Endothelial cell (in vitro differentiated cells): ENCODE measurements at places on chromosomes 3 and 15. TPM values are rescaled to one million over a fixed set of nuclear protein-coding genes. Genes with fewer than 3 reads are reported as not detected.

The LDHAL6B gene
- total RNA-seq = not detected

The XXYLT1 gene
- total RNA-seq = 25.0 TPM

The GHSR gene
- not detected for total RNA-seq

The TGM5 gene
- not detected for total RNA-seq

The FAM81A gene
- total RNA-seq = 0.23 TPM

DNA sequence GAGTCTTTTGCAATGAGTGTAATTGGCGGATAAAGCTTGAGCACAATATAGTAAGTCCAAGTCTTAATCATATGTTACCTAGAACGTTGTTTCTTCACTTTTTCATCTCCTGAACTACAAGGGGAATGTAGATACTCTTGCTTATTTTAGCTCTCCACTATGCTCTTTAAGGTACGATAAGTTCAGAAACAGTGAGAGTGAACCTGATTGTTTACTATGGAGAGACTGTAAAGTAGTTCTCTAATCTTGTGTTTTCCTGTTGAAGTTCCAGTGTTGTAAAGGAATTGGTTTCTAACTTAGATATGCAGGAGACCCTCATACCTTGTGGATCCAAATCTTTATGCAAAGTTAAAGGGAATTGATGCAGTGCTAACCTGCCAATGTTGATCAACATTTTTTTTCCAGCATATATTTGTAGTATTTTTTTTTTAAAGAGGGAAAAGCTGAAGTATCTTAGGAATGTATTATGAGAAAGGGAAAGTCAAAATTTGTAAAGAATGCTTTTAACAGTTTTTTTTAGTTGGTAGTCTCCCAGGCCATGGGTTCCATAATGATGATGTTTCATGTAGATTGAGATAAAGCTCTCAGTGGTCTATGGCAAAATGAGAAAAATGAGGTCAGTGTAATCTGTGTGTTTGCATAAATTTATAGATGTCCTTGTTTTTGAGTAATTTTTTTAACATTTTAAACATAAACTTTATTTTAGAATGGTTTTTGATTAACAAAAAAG, 14.9 kb downstream of the ATP11B start:
- no peak overlapping the region for H3K4me3 ChIP-seq
- no peaks in the 10 kb centered on the region for H3K27me3 ChIP-seq
- peaks cover 9% of the 10 kb centered on the region for H3K4me1 ChIP-seq
- H3K36me3 ChIP-seq = no peaks in the 10 kb centered on the region
- no peak overlapping the region for H3K27ac ChIP-seq

DNA sequence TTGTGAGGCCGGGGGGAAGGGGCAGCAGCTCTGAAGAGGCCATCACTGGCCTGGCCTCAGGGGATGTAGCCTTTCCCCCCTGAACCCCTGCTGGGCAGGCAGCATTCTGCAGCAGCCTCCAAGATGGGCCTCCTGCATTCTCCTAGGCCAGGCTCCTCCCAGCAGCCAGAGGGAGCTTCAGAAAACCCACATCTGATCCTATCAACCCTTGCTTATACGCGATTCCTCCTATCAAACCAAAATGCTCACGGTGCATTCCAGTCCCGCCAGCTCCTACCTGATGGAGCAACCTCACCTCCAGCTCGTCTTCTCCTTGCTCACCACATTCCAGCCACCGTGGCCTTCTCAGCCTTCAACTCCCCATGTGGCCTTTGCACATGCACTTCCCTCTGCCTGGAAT, 85.7 kb downstream of the MEGF11 start:
- H3K4me1 ChIP-seq = peaks cover 8% of the 10 kb centered on the region
- peaks cover 8% of the 10 kb centered on the region for H3K27me3 ChIP-seq
- H3K36me3 ChIP-seq = no peaks in the 10 kb centered on the region
- H3K4me3 ChIP-seq = no peak overlapping the region
- no peak for DNase-seq

DNA sequence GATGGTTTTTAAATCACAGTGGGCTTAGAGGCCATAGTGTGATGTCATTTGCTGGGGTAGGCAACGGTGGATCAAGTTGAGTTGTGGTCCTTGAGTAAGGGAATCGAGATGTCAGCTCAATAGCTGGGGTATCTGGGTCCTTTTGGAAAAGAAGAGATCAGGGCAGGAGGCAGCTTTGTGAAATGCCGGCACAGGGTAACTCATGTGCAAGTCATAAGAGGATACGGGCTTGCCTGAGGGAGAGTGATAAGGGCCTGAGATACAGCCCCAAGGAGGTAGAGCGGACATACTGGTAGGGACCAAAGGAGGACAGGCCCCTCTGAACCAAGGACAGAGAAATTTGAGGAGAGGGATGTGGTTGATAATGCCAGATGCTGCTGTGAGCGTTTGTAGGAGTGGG, 4.2 kb upstream of the FAM131A start:
- H3K27ac ChIP-seq = peak overlapping the region; percentile 96
- H3K36me3 ChIP-seq = peaks cover 64% of the 10 kb centered on the region
- peak overlapping the region; percentile 63 for H3K4me3 ChIP-seq
- DNase-seq = no peak
- H3K4me1 ChIP-seq = peaks cover 65% of the 10 kb centered on the region
- peaks cover 38% of the 10 kb centered on the region for H3K27me3 ChIP-seq

- H3K27ac ChIP-seq = no peak overlapping the region
- peaks cover 4% of the 10 kb centered on the region for H3K27me3 ChIP-seq
- H3K4me1 ChIP-seq = no peaks in the 10 kb centered on the region
These were observed 265.9 kb downstream of the EFHB start for GRCh38 chr3:19668163-19668562.

DNA sequence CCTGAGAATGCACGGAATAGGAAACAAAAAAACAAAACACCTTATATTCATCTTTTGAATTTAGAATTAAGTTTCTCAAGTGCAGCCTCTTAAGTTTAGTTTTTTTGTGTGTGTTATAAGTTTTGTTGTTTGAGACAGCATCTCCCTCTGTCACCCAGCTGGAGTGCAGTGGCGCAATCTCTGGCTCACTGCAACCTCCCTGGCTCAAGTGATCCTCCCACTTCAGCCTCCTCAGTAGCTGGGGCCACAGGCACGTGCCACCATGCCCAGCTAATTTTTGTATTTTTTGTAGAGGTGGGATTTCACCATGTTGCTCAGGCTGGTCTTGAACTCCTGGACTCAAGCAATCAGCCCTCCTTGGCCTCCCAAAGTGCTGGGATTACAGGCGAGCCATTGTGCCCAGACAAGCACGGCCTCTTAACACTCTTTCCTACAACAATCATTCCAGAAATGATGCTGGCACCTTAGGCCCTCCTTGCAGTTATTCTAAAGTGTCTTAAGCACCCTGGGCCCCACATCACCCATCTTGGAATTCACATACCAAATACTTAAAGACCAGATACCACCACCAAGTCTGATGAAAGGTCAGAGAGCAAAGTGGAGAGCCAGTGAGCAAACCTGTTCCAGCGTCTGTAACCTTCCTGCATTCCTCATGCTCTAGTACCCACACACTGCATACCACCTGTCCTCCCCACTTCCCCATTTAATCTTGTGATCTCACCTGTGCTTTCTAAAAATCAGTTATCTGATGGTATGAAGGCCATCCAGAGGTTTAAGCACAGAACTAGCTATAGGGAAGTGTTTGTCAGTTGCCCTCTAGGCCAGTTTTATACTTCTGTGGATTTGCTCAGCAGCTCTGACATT, 6.9 kb upstream of the SPG11 start:
- DNase-seq = no peak
- H3K36me3 ChIP-seq = no peaks in the 10 kb centered on the region
- H3K4me3 ChIP-seq = no peak overlapping the region

DNA sequence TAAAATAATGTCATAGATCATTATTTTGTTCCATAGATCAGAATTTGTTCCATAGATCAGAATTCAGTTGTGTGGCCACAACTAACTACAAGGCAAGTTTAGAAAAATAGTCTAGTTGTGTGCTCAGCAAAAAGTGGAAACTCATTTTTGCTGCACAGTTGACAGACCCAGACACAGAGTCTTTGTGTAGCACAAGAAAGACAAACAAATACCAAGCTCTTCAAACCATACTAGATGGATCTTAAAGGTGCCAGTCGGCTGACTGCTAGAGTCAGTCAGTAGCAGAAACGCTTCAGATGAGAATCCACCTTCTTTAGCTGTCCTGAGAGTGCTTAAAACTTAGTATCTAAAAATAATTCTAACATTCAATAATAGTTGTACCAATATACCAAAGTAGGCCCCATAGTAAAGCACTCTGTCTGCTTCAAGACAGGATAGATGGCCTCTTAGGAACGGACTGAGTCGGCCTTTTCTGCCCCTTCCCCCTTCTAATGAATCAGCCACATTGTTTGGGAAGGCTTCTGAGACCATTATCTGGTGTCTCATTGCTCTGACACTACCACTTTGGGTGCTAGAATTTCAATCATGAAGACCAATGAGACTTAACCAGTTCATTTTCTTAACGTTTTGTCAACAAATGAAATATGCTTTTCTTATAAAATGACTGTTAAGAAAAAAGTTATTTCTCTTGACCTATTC, 27.7 kb upstream of the SLC4A7 start:
- no peak for DNase-seq
- no peak overlapping the region for H3K4me3 ChIP-seq
- H3K27me3 ChIP-seq = no peaks in the 10 kb centered on the region
- no peaks in the 10 kb centered on the region for H3K36me3 ChIP-seq

DNA sequence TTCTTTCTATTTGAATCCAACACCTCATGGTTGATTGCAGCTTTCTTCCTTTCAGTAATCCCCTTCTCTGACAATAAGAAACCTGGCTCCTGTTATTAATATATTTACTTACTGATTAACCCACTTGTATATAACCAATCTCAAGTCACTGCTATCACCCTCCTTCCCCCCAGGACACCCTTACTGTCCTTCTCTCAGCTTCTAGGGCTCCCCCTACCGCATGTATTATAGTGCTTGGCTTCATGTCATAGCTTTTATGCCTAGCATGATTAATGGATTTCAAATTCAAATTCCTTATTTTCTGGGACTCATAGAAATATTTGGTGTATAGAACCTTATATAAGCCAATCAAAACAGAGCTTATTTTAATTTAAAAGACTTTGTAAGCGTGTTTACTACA, 75.7 kb upstream of the BNIP2 start:
- no peak overlapping the region for H3K27ac ChIP-seq
- no peaks in the 10 kb centered on the region for H3K27me3 ChIP-seq
- H3K4me3 ChIP-seq = no peak overlapping the region
- H3K4me1 ChIP-seq = no peaks in the 10 kb centered on the region
- no peak for DNase-seq

GRCh38 chr3:3110749-3111361, 681 bp upstream of the IL5RA start:
- no peaks in the 10 kb centered on the region for H3K4me1 ChIP-seq
- H3K36me3 ChIP-seq = no peaks in the 10 kb centered on the region
- no peak overlapping the region for H3K27ac ChIP-seq
- no peak for DNase-seq

DNA sequence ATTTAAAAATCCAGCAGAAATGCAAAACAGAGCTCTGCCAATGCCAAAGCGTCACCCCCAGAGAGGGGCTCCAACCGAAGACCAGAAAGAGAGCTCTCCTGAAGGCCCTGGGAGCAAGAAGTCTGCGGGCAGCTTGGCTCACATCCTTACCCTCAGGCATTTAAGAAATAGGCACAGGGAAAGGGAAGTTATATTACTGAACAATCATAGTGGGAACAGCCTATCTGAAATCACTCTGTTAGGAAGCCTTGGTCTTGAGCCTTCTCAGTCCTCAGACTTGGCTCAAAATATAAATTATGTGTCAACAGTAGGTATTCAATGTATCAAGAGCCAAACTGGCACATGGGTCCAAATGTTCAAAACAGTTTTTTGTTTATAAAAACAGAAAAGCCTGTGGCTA, 10.3 kb upstream of the PPARG start:
- H3K4me1 ChIP-seq = no peaks in the 10 kb centered on the region
- no peaks in the 10 kb centered on the region for H3K36me3 ChIP-seq

DNA sequence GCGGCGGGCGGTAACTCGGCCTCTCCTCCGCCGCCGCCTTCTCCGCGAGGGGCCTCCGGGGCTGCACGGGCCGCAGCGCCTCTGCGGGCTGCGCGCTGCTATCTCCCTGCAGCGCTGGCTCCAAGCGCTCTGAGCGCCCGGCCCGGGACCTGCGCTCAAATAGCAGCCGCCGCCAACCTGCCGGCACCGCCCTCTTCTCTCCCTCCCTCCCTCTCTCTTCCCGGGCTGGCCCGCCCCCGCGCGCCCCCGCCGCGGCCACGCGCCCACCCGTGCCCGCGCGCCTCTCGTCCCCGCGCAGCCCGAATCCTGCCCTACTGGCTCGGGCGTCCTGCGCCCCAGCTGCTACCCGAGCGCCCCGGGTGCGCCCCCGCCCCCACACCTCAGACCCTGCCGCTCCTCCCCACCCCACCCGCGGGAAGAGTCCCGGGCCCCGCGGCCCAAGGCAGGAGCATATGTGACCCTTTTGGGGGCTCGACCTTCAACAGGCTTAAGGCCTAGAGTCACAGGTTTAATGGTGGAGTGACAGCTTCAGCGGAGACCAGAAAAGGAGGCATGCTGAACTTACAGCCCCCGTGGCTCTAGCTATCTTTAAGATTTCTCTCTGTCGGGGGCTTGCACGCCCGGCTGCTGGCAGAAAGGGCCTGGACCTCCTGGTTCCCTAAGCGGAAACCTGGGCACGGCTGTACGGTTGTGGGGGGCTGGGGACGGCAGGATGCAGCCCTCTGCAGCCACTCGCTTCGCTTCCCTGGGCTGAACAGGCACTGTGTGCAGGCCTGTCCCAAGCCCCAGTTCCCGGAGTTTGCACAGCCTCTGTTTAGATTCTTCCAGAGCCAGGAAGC, at the start of gene CACNA2D2:
CACNA2D2 (minus strand) TSS at position 131 of the 839 bp plus-strand sequence. CDS start 211 bp downstream, outside the sequence.
- DNase-seq = peak; percentile 62
- peaks cover 19% of the 10 kb centered on the region for H3K27me3 ChIP-seq
- peaks cover 5% of the 10 kb centered on the region for H3K4me1 ChIP-seq
- H3K27ac ChIP-seq = peak within 1 kb of the TSS; percentile 30
- peaks cover 4% of the 10 kb centered on the region for H3K36me3 ChIP-seq
- H3K4me3 ChIP-seq = peak within 1 kb of the TSS; percentile 53

GRCh38 chr15:31472636-31473384, 146.2 kb downstream of the KLF13 start:
- H3K27ac ChIP-seq = peak overlapping the region; percentile 62
- H3K4me3 ChIP-seq = no peak overlapping the region
- no peaks in the 10 kb centered on the region for H3K27me3 ChIP-seq
- peaks cover 14% of the 10 kb centered on the region for H3K4me1 ChIP-seq

DNA sequence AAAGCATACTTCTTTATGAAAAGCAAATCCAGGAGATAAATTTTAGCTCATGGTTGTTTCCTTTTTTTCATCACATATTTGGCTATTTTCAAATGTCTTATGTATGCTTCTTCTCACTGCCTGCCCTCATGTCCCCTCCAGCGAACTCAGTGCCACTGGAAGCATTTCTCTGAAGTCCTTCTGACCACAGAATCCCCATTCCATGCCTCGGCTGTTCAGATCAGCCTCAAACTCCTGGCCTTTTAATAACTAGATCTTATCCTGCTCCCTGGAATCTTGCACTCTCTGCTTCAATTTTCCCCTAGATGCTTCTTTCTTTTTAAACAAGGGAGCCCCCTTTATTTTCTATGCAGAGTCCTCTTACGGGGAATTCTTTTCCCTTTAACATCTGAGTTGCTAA, 10.1 kb downstream of the ETV5 start:
- no peak for DNase-seq
- H3K27ac ChIP-seq = no peak overlapping the region
- peaks cover 26% of the 10 kb centered on the region for H3K4me1 ChIP-seq
- peaks cover 10% of the 10 kb centered on the region for H3K36me3 ChIP-seq
